ENCODE measurements at places on chromosomes 11 and 22.

DNA sequence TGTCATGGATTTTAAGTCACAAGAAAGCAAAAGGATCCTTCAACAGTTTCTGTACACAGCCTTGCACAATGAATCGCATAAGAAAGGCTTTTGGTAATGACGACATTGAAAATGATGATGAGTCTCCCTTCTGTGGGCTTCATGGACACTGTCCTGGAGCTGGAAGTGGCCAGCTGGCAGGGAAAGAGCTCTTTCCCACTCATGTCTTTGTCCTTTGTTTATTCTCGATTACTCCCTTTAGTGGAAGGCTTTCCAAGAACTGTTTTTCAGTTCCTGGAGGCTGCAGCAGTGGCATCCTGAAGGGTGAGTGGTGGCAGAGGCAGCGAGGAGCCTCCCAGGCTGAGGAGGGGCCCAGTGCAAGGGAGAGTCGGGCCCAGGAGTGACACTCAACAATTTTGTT is 505.2 kb downstream of the NTM start:
- no peak for DNase-seq

GRCh38 chr22:37626144-37626543 is 13.3 kb upstream of the SH3BP1 start:
- no peak for DNase-seq

DNA sequence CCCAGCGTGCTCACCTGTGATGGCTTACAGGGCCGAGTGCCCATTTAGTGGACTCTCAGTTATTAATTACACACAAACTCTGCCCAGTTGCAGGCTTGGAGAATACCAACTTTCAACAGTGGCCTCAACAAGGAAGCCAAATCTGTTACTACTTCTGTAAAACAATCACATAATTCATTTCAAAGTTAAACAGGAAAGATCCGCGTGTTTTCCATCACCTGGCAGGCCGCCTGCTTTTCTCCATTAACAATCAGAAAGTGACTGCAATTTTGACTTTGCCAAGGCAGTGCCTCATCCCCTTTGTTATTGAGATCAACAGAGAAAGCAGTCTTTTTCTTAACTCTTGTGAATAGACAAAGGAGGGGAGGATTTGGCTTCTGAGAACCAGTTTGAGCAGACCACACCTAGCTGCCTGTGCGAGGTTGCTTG is 77.7 kb downstream of the BARX2 start:
- no peak for DNase-seq

- DNase-seq = no peak
These were observed 320 bp downstream of the CLTCL1 start for GRCh38 chr22:19291218-19291579.

DNA sequence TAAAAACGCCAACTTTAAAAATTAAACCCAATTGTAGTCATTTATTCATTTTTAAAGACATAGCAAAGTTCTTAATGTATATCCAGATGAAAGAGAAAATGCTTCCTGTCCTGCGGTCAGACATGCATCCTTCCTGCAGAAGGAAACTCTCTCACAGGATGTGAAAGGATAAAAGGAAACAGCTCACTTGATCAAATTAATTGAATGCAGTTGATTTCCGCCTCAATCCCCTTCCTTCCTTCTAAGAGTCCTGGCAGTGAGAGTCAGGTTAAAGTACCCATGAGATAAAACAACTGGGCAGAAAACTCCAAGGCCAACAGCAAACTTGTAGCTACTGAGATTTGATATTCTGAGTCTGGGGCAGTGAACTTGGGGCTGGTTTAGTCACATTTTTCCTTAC is 38.5 kb downstream of the CWC15 start:
- DNase-seq = peak; percentile 75

DNA sequence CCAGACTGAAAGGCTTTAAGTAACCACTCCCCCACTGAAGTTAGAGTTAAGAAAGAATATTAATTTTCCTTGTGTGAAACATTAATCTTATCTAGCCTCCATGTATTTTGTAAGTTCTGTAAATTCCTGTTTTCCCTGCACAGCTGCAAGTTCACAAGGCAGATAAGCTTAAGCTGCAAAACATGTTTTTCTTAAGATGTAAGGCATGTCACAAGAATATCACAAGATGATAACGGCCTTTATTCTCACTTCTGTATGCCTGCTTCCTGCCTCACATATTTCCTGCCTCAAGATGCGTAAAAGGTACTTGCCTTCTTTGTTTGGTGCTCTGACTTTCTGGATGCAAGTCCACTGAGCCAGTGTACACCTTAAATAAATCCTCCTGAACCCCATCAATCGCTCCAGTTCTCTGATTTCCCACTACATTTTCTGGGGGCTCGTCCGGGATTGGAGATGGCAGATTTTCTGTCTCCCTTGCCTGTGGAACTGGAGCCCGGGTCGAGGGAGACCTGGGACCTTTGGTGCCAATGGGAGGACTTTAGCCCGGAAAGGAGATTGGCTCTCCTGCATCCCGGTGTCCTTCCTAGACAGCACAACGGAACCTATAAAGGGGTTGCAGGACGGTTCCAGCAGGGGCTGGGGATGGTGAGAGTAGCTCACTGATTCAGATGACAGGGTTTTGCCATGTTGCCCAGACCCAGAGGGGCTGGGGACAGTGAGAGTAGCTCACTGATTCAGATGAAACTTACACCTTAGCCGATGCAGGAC is 30.2 kb downstream of the PPARA start:
- DNase-seq = no peak

GRCh38 chr22:17990147-17990546 is 34.2 kb downstream of the MICAL3 start:
- no peak for DNase-seq

DNA sequence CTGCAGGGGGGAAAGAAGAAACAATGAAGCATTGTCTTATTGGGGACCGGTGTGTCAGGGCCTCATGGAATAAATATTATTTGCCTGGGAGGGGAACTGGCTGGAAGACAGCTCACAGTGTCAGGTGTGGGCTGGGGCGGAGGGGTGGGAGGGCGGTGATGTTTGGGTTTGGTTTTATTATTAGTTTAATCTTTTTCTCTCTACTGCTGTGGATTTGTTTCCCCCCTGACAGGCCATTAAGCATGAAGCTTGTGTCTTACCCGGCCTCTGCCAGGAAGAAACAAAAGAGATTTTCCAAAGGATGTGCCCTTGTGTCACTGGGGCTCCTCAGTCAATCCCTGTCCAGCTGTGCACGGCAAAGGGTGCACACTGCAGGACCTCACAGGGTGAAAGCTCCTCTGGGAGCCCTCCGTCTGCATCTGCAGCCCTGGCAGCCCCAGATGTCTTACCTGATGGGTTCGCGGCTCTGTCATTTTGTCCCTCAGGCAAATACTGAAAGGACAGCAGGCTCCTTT is 203.1 kb upstream of the TMEM45B start:
- no peak for DNase-seq

DNA sequence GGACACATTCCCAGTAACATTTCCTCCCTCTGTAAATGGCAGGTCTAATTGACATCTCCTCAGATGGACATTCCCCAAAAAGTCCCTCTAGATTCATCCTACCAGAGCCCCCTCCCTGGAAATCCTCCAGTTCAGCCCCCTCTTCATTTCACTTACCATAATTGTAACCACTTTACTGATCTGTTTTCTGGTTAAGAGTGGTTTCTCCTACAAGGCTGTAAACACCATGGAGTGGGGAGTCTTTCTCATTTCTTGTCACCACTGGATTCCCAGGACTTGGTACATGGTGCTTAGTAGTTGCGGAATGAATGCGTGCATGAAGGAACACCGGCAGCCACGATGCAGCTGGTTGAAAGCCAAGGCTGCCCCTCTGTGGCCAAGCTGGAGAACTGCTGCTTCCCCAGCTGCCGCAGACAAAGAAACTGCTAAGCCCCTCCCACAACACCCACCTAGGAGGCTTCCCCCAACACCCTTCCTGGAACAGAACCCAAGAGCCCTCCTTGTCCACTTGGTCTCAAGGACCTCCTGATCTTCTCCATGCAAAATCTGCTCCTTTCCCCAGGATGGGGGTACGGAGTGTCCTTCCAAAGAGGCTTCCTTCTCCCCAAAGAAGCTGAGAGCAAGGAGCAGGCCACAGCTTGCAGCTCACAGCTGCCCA is 18.6 kb upstream of the SCARF2 start:
- DNase-seq = peak; percentile 71

GRCh38 chr11:19792510-19792909 is 79.9 kb downstream of the NAV2 start:
- no peak for DNase-seq

- no peak for DNase-seq
These were observed 82.4 kb downstream of the AASDHPPT start for GRCh38 chr11:106159836-106160235.

GRCh38 chr22:22706253-22706915 is 62.0 kb downstream of the GGTLC2 start:
- no peak for DNase-seq

DNA sequence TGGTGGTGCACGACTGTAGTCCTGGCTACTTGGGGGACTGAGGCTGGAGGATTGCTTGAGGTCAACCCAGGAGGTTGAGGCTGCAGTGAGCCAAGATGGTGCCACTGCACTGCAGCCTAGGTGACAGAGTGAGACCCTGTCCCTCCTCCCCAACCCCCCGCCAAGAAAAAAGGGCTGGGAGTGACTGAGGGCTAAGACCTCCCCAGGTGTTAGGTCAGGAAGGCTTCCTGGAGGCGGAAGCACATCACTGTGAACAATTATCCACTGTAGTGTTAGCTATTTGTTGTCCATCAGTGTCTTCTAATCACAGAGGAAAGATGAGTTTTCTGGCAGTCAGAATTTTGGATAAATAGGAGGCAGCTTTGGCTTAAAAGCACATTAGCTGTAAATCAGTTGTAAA is 8.8 kb downstream of the YDJC start:
- no peak for DNase-seq

DNA sequence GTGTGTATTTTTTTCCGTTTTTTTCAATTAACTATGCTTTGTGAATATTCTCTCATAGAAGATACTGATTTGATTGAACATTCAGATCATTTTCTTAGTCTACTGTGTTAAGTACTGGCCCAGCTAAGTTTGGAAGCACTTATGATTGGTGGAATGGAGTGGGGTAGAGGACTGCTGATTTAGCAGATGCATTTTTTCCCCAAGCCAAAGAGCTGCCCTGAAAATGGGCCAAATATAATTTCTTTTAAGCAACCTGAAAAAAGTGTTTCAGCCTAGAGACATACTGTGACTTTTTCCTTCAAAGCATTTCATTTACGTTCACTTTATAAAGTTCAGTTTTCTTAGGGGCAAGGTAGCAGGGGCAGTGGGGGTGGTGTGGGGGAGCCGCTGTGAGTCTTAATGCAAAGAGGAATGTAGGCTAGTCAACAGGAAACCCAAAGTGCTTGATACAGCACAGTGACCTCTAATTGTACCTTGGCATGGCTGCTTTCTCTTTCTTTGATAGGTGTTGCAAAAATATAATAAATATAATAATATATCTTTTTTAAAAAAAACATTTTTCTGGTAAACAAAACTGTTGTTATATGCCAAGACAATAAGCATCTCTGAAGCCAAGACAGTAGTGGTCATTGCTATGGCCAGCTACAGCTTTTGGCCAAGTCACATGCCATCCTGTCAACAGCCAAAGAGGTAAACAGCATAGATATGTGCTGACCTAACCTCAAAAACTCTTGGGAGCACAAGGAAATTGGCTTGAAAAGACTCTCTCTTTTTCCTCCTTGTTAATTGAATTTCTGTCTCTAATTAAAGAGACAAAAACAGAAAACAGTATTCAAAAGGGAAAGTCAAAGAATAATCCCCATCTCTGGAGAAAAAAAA is 58.8 kb downstream of the LIF start:
- no peak for DNase-seq

GRCh38 chr22:42074132-42074811 is at the start of gene PHETA2:
TSS of gene PHETA2 (plus strand) at chr22:42074248. CDS start at chr22:42077294, 3,046 bp downstream.
- DNase-seq = peak; percentile 16

- no peak for DNase-seq
These were observed 19.4 kb upstream of the MS4A6E start for GRCh38 chr11:60307507-60308195.

DNA sequence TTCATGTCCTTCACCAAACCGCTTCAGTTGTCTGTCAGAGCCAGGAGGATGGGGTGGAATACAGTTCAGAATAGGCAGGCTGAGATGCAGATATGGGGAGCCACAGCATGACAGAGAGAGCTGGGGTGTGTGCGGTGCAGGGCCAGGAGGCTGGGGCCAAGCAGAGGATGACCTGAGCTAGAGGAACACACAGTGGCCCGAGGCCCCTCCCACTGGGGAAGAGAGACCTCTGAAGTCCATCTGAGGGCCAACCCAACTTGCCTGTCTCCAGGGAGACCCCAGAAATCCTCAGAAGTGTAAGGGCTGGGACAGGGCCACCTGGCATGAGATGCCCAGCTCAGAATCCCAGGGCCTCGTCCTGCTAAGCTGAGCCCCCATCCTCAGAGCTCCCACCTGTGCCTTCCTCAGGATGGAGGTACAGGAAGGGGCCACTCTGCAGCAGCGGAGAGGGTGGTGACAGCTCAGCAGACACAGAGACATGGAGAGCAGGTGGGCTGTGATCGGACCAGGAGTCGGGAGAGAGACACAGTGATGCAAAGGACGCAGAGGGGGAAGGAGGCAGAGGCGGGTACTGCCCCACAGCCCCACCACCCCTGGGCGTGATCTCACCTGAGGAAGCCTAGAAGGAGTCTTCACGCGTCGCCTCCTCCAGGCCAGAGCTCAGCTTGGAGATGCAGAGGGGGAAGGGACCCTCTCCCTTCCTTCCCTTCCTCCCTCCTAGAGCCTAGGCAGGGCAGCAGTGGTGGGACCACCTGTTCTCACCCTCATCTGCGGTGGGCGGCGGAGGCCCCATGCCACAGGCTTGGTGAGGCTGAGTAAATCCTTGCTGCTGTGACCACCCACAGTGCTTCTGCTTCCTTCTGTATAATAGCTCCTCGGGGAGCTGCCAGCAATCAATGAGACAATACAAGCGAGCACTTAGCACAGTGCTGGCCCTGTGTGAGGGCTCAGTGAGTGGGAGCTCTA is 9.1 kb upstream of the TUB start:
- no peak for DNase-seq
